HCT116 (cell line): ENCODE measurements at places on chromosomes 7 and 10. TPM values are rescaled to one million over a fixed set of nuclear protein-coding genes. Genes with fewer than 3 reads are reported as not detected.
A peak's percentile ranks its signal among the peaks of the same experiment; 100 is the strongest.

GRCh38 chr7:318878-319661 lies 29.1 kb downstream of the FOXL3 start:
- DNase-seq = no peak

- DNase-seq = no peak
Observed at GRCh38 chr10:19654576-19654975, 161.7 kb upstream of the PLXDC2 start.

GRCh38 chr7:96674565-96674964 lies 35.1 kb downstream of the SEM1 start:
- no peak for DNase-seq

DNA sequence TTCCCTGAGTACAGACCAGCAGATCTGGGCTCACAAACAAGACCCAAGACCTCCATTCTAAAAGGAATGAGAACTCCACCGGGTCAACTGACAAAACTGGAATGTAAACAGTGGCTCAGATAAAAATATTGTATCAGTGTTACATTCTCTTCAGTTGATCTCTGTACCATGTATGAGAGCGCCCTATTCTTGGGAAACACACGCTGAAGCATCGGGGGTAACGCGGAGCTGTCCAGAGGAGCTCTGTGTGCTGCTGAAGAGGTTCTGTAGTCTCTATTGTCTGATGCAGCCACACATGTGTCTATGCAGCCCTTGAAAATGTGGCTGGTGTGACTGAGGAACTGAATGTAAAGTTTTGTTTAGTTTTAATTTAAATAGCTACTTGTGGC lies 39.7 kb downstream of the HIPK2 start:
- DNase-seq = no peak

GRCh38 chr10:51139176-51139575 lies 64.9 kb downstream of the PRKG1 start:
- no peak for DNase-seq

Gene CYP2C18
- total RNA-seq = 0.17 TPM

DNA sequence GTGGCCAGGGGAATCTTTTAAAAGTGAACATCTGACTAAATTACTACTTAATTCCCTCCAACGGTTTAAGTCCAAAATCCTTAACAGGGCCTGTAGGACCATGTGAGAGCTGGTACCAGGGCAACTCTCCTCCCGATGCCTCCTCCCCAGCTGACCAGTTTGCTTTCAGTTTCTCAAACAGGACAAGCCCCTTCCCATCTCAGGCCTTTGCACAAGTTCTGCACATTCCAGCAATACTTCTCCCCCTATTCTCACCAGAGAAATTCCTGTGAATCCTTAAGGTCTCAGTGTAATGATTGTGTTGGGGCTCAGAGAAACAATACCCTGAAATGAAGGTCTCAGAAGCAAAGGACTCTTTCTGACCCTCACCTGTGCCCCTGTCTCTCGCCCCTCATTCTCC lies 8.0 kb upstream of the CALHM1 start:
- DNase-seq = no peak

- DNase-seq = no peak
Observed at GRCh38 chr7:111980725-111981124, 225.5 kb downstream of the DOCK4 start.

Gene ELFN1
- 4.4 TPM for total RNA-seq

- no peak for DNase-seq
Observed at GRCh38 chr7:105791926-105792325, 84.5 kb downstream of the ATXN7L1 start.

Gene AZGP1
- 1.1 TPM for total RNA-seq

DNA sequence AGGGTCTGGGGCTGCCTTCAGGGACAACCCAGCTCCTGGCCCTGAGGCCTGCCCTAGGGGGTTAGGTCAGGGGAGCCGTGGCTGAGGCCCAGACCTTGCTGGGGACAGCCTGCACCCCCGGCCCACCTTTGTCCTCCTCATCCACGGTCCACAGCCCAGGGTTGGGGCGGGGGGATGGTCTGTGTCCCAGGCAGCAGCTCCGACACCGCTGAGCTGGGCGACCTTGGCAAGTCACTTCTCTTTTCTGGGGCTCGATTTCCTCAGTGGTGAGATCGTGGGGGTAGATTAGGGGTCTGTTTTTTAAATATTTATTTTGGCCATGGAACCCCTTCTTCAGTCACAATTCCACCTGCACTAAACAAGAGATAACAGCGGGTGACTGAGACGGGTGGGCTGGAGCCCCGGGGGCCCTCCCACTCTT lies 30.9 kb downstream of the DNAJB12 start:
- no peak for DNase-seq

Gene VENTX
- not detected for total RNA-seq

DNA sequence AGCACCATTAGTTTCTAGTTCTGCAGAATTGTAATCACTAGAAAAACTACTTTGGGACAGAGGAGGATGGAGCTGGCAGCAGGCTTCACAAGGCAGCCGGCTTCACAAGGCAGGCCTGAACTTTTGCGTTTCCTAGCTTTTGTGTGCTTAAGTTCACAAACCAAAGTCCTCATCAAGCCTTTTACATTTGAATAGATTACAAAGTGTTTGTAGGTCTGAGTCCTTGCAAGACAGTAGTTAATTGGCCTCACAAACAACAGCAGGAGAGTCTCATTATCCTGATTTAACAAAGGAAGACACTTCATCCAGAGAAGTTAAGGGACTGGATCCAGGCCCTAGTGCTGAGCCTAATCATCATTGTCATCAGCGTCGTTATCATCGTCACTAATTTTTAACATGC lies 147.8 kb upstream of the AUTS2 start:
- no peak for DNase-seq

DNA sequence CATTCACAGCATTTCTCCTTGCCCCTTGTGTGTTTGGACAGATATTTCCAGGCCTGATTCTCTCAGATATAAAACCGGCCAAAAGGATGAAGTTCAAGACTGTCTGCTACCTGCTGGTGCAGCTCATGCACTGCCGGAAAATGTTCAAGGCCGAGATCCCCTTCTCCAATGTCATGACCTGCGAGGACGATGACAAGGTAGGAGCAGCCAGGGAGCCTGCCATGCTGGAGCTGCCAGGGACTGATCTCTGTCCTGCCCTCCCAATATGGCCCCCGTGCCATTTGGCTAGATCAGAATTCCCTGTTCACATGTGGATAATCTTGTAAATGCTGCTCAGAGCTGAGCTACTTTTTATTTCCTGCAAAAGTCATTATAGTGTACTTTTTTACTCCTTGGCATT lies 87.8 kb downstream of the ADCY1 start:
- no peak for DNase-seq

GRCh38 chr10:25974897-25975459 lies 40.9 kb downstream of the MYO3A start:
- no peak for DNase-seq

Gene CALHM1
- not detected for total RNA-seq

- DNase-seq = peak; percentile 44
Observed at GRCh38 chr10:68826764-68827591, at the start of gene STOX1. TSS of gene STOX1 (plus strand) at chr10:68827531. CDS start at chr10:68827624, 93 bp downstream.

DNA sequence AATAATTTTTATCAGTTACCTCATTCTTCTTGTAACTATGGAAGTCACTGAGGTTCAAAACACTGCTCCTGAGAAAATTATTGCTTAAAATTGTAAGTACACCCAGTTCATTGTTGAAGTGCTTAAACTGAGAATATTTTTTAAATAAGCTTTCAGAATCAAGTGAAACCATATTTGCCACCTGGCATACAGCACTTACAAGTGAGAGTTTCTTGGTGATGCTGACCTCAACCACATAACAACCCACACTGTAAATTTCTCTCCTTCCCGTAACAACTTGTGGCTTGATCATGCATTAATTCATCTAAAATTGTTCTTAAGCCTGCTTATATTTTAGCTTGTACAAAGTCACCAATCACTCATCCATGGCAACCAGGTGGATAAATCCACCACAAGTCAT lies 34.0 kb downstream of the IMMP2L start:
- no peak for DNase-seq

DNA sequence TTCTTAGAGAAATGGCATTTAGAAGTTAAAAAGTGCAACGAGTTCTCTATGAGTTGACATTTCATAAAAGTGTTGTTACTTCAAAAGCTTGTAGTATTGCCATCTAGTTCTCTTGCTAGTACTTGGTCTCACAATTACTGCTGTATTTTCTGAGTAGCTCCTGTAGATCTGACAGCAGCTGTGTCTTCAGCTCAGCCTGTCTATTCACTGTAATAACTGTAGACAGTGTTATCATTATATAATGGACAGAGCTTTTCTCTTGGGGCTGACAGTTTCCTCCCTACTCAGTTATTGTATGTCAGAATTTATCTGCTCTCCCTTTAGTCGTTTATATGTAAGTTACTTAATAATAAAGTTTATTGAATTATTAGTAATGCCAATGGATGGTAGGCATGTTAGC lies 388.7 kb upstream of the VSTM2A start:
- no peak for DNase-seq

- DNase-seq = no peak
Observed at GRCh38 chr10:113712755-113713639, 33.3 kb downstream of the CASP7 start.

Gene MYH16
- total RNA-seq = 0.57 TPM

GRCh38 chr7:36208426-36208825 lies 55.4 kb downstream of the EEPD1 start:
- no peak for DNase-seq

GRCh38 chr7:41578700-41579099 lies 124.2 kb downstream of the INHBA start:
- DNase-seq = no peak

Gene AKR1C3
- total RNA-seq = 3.0 TPM

DNA sequence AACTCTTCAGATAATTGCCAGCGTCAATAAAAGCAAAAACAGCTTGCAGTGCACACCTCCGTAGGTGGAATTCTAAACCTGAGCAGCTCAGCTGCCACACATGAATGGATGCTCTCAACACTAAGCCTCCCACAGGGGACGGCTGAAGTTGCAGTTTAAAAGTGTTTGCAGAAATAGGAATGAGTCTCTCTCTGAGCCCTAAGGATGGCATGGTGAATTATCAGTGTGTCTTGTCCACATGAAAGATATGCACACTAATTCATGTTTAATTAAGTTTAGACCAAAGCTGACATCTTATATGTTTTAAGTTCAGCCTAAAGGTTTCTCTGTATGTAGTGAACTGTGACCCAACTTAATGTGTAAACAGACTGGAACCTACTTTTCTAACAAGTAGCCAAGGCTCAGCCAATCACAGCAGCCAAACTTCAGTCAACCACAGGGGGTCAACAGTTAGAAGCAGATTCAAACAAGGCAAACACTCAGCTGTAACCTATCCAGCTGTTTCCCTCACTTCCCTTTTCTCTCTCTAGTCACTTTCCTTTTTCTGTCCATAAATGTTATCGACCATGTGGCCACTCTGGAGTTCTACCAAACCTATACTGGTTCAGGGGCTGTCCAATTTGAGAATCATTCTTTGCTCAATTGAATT lies 38.1 kb downstream of the CTTNBP2 start:
- no peak for DNase-seq

Gene CTTNBP2
- total RNA-seq = 5.4 TPM

GRCh38 chr10:98267894-98268693 lies at the start of gene LOXL4:
TSS of gene LOXL4 (minus strand) at chr10:98268194. CDS start at chr10:98263019, 5,175 bp downstream.
- no peak for DNase-seq

Gene TMEM270
- 1.1 TPM for total RNA-seq

Gene NKX2-3
- total RNA-seq = not detected

Gene ABCC2
- 88.2 TPM for total RNA-seq

Gene ADCYAP1R1
- 0.12 TPM for total RNA-seq

DNA sequence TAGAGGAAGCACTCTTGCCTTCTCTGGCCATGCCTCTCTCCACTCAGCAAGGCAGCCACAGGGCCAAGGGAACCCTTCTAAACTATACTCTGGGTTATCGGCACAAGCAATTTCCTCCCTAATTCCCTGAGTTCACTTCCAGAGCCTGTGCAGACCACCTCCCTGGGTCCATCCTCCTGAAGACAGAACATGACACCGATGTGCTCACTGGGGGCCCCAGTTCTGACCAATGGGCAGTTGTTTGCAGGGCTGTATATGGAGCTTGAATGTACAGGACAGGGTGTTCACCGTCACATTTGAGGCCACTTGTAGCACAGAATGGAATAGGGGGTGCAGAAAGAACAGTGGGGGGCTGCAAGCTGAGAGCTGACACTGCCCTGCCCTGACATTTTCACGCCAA lies 77.7 kb downstream of the TFEC start:
- DNase-seq = no peak

DNA sequence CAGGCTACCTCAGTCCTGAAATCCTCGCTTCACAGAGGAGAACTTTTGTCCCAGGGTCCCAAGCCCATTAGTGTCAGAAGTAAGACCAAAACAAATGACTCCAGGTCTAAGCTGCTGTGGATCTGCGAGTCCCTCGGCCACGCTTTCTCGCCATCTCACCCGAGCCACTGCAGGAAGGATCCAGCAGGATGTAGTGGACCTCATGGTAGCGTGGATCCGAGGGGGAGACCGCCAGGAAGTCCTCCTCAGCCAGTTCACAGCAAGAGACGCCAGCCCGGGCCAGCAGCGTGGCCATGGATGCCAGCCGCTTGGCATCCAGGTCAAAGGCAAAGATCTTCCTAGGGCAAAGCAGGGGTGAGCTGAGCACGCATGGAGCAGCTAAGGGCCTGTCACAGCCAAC lies 4.6 kb downstream of the NSUN5 start:
- no peak for DNase-seq

Gene COBL
- total RNA-seq = 19.3 TPM

Gene PON1
- total RNA-seq = 0.20 TPM

DNA sequence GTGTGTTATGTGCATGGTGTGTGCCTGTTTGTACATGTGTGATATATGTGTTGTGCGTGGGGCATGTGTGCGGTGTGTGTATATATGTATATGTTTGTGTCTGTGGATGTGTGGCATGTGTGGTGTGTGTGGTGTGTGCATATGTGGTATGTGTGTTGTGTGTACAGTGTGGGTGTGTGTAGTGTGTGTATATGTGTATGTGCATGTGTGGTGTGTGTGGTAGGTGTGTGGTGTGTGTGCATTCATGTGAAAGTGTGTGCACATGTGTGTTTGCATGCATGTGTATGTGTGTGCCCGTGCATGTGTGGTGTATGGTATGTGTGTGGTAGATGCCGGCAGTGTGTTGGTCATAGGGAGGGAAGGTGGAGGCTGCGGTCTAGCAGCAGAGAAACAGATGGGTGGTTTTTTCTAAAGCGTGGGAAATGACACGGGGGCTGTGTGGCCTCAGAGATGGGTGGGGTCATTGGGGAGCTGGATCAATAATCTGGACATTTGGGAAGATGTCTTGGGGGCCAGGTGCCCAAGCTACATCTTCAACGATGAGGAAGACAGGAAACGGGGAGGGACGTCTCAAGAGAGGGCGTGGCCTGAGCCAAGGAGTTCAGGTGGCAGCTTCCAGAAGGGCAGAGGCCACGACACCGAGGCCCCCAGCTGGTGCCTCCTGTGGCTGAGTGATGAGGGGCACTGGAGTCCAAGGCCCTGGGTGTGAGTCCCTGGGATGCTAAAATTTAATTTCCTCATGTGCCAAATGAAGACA lies 481.3 kb downstream of the DNAJB6 start:
- DNase-seq = no peak

- no peak for DNase-seq
Observed at GRCh38 chr7:69962186-69963065, 364.2 kb downstream of the AUTS2 start.

GRCh38 chr10:101301111-101301731 lies 52.7 kb upstream of the BTRC start:
- DNase-seq = peak; percentile 63

Gene GAD2
- total RNA-seq = not detected

- no peak for DNase-seq
Observed at GRCh38 chr7:128879461-128879938, 16.8 kb downstream of the ATP6V1F start.

- DNase-seq = no peak
Observed at GRCh38 chr10:73785721-73786511, 510 bp downstream of the ZSWIM8 start.

- DNase-seq = no peak
Observed at GRCh38 chr7:131250331-131250730, 77.3 kb upstream of the MKLN1 start.

Gene RASA4B
- 6.0 TPM for total RNA-seq

- DNase-seq = no peak
Observed at GRCh38 chr10:23337616-23338015, 7.0 kb downstream of the C10orf67 start.
